ENCODE measurements at places on chromosomes 13 and 19.

DNA sequence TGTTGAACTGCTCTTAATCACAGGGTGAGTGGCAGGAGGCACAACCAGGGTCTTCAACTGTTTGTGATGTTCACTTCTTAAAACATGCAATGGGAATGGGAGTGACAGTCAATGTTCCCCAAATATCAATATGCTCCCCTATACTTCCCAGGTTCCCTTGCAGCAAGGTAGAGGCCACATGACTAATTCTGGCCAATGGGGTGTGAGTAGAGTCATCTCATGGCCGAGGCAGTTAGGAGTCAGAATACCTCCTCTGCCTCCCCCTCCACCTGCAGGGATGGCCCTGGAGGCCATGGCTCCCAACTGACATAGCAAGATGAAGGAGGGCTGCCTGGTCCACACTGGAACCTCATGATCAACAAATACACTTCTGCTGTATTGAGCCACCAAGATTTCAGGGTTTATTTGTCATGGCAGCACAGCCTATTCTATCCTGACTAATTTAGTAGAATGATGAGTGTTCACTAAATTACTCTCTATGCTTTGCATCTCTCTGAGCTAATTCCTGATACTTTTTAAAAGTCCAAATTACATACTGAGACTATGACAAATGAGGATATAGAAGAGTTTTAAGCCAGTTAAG is 8.9 kb downstream of the VRK3 start:
- DNase-seq: no peak

DNA sequence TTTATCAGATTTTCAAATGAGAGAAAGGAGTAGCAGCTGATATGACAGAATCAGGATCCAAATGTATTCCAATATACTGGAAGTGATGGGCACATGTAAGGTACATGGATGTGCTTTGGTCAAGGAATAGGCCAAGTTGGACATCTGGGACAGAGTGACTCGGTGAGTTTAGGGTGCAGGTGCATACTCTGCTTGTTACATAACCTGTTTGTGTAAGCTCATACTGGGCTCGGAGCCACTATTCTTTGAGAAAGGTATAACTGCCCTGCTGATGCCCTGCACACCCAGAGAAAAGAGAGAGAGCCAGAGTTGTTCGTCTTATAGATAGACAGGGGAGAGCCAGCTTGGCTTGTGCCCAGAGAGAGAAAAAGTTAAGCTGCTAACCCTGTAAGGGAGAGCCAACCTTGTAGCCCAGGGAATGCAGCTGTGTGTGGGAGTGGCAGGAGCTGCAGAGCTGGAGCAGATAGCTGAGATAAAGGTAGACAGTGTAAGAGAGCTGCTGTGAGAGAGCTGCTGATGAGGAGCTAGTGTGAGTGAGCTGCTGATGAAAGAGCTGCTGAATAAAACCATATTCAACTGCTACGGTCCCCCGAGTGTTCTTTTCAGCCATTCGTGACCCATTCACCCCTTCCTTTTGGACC is 40.7 kb upstream of the N4BP2L1 start:
- DNase-seq: no peak

- DNase-seq: no peak
Observed at GRCh38 chr19:10293637-10294367, 4.0 kb downstream of the ICAM5 start.

- no peak for DNase-seq
Observed at GRCh38 chr19:53608381-53608780, 23.4 kb upstream of the DPRX start.

DNA sequence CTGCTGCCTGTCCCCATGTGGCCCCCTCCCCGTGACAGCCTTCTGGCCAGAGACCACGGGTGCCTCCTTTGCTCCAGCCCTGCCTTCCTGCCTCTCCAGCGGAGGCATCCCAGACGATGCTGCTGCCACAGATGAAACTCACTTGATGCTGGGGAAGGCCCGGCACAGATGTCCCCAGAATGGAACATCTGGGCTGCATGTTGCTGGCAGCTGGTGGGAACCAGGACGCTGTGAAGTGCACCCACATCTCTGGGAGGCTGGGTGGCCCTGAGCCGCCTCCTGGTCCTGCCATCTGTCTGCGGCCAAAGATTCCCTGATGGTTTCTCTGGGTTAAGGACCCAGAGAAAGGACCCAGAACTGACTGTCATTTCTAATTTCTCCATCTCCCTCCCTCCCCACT is 51.9 kb upstream of the PTPRS start:
- no peak for DNase-seq

- DNase-seq: peak; percentile 89
Observed at GRCh38 chr13:51330791-51331190, 8.7 kb upstream of the SERPINE3 start.

- no peak for DNase-seq
Observed at GRCh38 chr13:99540530-99540929, 39.3 kb downstream of the TM9SF2 start.

DNA sequence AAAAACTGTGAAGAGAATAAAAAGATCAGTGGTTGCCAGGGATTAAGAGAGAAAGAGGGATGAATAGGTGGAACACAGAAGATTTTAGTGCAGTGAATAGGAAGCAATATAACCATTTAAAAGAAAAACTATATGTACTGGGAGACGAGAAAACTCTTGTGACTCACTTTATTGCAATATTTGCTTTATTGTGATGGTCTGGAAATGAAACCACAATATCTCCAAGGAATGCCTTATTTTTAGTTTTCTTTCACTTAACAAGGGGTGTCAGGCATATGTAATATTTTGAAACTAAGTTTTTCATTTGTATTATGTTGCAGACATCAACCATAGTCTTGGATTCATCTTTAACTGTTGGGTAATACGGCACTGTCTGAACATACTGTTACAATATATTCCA is 1308.2 kb downstream of the PCDH9 start:
- DNase-seq: no peak

- peak; percentile 7 for DNase-seq
Observed at GRCh38 chr19:15544283-15544682, 36.0 kb downstream of the CYP4F22 start.
